ENCODE measurements at places on chromosomes 1 and 21.

DNA sequence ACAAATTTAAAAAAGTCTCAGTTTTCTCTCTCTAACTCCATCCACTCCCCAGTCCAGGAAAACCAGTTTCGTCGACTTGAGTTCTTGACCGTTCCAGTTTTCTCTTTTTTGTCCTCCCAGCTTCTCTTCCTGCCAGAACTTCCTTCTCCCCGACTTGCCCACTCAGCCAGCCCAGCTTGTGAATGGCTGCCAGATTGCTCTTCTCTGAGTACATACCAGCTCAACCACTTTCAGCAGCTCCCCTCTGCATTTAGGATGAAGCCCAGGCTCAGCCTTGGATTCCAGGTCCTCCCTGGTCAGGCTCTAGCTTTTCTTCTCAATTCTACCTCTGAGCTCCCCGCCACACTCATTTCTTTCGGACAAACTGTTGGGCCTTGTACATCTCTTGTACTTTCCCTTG is 1.4 kb downstream of the DIO1 start:
- DNase-seq = no peak

- DNase-seq = no peak
Observed at GRCh38 chr1:216456682-216457081, 33.4 kb upstream of the USH2A start.

DNA sequence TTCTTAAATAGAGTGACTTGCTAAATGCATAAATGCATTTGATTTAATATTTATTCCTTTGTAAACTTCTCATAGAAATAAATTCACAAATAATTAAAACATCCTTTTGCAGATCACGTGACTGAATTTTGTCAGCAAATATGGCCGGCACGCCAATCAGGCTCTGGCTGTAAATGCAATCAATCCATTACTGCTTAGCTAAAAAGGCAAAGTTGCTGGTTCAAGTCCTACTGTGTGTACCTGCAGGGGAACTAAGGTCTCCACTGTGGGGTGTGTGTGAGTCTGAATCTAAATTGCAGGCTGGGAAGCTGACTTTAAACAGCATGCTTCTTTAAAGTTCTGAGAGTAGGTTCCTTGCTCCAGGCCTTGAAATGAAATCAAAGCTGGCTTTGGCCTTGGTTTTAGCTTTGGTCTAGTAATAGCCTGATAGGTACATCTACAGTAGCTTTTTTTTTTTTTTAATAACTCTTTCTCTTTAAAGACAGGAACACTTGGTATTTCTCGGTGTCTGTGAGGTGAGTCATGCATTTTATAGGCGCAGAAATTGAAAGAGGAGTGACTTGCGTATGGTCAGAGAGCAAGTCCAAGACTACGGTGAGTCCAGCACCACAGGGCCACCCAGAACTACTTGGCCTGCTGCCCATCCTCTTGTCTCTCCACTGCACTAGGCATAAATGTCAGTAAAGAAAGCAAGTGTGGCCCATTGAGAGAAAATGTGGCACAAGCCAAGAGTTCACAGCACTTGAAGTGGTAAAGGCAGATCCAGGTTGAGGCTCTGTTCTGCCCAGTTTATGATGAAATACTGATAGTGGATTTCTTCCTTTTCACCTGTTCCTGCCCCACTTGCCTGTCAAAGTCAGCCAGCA is 36.2 kb upstream of the LYST start:
- DNase-seq = no peak

DNA sequence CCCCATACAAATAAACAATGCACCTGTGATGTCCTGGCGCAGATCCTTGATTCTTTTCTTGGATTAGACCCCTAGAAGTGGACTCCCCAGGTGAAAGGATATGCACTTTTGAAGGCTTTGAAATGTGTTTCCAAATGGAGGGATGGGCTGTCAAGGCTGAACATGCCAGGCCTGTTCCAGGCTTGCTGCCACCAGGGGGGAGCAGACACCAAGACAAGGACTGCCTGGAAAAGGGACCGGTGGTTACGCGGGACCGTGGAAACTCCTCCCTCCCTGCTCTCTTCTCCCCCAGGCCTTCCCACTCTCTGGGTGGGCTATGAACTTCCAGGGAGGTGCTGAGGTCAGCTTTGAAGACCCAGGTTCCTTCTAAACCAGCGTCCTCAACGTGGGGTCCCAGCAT is 12.7 kb downstream of the C1QB start:
- DNase-seq = no peak

DNA sequence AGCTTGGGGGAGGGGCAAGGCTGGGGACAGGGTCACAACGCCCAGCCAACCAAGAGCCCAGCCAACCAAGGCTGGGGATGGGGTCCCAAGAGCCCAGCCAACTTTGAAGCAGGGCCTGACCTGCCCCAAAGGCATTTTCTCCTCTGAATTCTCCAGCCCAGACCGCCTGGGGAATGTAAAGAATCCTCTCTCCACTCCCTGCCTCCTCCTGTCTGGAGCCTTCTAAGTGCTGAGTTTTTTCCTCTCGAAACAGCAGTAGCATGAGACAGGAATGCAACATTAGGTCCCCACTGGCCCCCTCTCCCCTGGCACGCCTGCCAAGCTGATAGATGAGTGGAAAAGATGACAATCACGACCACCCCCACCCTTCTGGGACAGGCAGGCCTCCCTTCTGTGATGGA is 17.0 kb downstream of the C1orf198 start:
- no peak for DNase-seq

- DNase-seq = no peak
Observed at GRCh38 chr1:52686830-52687229, 11.3 kb downstream of the COA7 start.

DNA sequence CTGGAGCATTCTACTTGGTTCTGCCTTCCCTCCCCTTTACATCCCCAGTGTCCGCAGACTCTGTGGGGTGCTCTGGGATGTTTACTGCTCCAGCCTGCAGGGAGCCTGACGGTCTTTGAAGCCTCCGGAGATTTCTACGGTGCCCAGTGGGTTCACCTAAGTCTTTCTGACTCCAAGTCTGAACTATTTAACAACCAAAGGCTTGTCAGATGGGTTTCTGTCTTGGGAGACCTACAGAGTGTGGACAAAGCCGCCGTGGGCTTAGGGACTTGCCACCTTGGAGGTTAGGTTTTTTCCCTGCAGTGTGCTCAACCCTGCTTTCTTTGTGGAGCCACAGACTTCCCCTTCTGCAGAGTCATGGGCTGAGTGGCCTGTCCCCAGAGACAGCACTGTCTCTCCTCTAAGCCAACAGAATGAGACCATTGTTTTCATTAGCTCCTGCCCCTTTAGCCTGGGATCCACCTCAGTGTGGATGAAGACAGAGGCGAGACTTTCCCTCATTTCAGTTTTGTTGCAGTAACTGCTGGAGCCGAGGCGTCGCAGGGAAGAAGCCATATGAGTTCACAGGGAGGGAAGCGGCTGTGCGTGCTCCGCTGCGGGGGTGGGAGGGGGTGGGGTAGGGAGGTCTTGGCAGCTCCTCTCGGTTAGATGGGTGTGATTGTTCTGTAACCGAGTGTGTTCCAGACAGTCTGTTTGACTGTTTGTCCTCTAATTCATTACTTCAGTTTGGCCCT is 120.7 kb downstream of the CNIH3 start:
- no peak for DNase-seq

- no peak for DNase-seq
Observed at GRCh38 chr1:4851385-4852065, 197.1 kb downstream of the AJAP1 start.

- no peak for DNase-seq
Observed at GRCh38 chr1:57033222-57034001, 67.6 kb upstream of the C8B start.

DNA sequence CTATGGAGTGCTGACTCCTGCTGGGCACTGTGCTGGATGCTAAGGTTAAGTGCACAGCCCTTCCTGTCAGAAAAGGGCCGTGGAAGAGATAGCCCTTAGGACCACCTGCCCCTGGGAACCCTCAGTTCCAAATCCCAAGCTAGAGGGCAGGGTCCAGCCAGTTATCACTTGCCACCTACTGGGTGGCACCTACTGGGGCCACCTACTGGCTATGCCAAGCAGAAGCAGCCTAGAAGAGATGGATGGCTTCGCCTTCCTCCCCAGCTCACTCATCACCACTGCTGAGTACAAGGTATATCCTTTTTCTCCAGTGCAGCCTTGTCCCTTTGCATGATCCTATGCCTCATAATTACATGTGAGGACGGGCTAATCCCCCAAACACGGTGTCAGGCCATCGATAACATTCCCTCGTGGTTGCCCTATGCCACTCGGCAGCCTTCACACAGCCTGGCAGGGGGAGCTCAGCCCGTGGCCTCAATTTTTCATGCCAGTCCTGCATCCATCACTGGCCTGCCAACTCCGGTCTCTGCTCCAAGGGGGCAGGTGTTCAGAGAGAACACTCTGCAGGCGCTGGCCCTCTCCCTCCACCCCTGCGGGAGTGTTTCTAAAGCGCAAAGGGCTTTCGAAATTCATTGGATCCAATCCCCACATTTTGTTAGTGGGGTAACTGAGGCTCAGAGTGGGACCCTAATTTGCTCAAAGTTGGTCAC is 49.0 kb downstream of the SYT2 start:
- no peak for DNase-seq

GRCh38 chr1:154752273-154753030 is 117.6 kb downstream of the KCNN3 start:
- DNase-seq = no peak

DNA sequence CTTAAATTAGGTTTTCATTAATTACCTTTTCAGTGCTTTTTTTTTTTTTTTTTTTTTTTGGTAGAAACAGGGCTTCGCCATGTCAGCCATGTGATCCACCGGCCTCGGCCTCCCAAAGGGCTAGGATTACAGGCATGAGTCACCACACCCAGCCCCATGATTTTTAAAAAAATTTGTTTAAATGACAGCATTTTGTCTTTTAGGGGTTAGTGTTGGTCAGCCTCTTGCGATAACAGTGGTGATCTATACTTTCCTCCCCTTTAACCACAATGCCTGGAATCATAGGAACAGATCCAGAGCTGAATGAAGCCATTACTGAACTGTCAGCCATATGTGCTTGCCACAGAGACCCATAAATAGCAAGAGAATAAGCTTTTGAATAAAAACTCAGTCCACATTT is 73.9 kb downstream of the CACHD1 start:
- no peak for DNase-seq

DNA sequence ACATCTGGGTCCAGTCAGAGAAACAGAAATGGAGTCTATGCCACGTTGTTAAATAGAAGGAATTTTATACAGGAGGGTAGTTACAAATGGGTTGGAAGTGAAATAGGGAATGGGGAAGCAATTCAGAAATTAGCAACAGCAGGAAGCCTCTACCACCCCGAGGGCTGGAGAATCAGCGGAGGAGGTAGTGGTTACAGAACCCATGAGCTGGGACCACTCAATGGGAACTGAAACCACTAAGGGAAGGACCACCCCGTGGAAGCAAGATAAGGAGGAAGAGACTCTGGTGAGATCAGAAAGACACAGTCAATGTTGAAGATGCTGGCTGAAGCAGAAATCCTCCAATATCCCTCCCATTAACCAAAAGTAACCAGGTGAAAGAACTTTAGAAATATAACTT is 15.5 kb upstream of the MAST2 start:
- no peak for DNase-seq

DNA sequence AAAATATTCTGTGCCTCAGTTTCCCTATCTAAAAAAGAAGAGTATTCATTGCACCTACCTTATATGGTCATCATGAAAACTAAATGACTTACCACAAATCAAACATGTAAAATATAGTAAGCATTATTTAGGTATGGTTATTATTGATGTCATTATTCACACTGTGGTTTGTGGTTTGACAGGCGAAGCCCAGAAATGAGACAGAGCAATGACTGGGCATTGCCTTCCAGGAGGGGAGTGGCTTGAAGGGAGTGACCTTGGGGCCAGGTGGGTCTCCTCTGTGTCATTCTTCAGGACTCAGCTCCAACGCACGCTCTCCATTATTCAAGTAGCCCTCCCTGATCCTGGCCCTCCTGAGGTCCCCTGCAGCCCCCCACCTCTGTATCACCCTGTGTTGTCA is 133.7 kb downstream of the DMRTA2 start:
- no peak for DNase-seq

GRCh38 chr1:178237121-178237520 is 143.2 kb downstream of the RASAL2 start:
- DNase-seq = no peak

GRCh38 chr21:44279354-44280260 is 6.1 kb upstream of the AIRE start:
- no peak for DNase-seq

DNA sequence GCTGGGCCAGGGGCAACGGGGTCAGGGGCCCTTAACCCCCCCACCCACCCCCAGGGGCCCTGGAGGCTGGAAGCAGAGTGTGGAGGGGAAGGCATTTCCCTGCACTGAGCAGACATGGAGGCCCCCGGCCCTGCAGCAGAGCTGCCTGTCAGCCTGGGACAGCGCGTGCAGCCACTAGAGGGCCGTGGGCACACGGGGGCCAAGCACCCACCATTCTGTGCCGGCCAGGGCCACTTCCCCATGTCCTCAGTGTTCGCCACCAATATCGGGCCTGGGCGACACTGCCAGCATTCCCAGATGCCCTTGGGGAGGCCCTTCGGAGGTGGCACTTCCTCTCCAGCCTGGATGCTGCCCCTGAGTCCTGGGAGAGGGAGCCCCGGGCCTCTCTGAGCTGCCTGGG is 23.2 kb upstream of the ARHGEF16 start:
- no peak for DNase-seq

DNA sequence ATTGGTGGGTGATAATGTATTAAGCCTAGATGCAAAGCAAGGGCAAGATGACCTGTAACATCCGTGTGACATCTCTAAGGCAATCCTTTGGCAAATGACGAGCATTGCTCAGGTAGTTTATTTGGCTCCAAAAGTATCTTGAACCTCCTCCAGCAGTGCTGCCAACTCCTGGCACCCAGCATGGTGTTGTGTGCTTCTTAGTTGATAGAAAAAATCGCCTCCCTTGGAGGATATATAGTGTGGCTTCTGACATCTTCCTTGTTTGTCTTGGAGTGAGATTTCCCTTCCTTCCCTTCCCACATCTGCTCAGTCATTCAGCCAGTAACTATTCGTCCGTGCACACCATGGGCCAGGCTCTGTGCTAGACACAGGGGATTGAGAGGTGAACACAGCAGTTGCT is 121.8 kb downstream of the TOMM20 start:
- no peak for DNase-seq

GRCh38 chr1:166083887-166084286 is 82.9 kb downstream of the FAM78B start:
- DNase-seq = no peak

DNA sequence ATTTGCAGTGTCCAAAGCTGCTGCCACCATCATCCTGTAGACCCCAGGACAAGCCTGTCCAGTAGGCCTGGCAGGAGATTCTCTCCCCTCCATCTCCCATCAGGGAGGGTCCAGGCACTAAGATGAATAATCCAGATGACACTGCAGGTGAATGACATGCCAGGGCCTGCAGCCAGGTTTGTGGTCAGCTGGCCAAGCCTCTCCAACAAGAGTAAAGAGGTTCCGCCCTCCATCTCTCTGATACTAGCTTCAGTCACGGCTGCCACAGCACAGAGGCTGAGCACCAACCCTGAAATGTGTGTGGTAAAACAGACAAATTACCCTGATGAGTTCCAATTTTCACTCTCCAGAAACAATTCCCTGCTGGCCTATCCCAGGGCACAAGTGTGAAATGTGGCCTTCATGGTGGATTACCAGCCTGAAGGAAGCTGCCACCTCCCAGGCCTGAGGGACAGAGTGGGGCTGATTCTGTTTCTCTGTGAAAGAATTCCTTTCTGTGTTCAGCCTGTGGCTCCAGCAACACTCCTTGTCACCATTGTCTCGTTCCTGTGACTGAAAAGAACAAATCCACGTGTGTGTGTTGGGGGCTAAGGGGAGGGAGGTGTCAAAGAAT is 19.9 kb upstream of the LHX4 start:
- DNase-seq = no peak

- no peak for DNase-seq
Observed at GRCh38 chr1:246427611-246428010, 79.5 kb downstream of the SMYD3 start.

GRCh38 chr21:34074283-34075090 is 1.1 kb downstream of the MRPS6 start:
- no peak for DNase-seq

GRCh38 chr1:230747127-230747730 is at the start of gene CAPN9:
TSS of gene CAPN9 (plus strand) at chr1:230747388. CDS start at chr1:230747497, 109 bp downstream.
- no peak for DNase-seq

All from stimulated activated CD8-positive, alpha-beta memory T cell treated with anti-CD3 and anti-CD28 coated beads, Interleukin-7, amount 100 ng/mL, for 48 hours (primary cell).